ENCODE measurements at places on chromosomes 3 and 15. TPM values are rescaled to one million over a fixed set of nuclear protein-coding genes. Genes with fewer than 3 reads are reported as not detected.

DNA sequence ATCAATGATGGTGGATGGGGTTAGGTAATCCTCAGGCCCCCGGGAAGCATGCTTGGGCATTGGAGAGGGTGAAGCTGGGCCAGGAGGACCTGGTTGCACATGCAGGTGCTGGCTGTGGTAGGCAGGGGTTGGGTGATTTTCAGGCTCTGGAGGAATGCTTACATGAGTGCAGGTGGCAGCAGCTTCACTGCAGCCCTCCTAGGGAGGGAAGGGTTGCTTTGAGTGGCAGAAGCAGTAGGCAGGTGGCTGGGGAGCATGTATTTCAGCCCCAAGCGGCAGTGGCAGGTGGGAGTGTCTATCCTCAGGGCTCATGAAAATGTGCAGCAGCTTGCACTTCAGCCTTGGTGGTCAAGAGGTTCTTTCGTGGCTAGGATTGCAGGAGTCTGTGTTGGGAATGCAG lies 230.0 kb upstream of the CTNNB1 start:
- H3K27ac ChIP-seq = no peak overlapping the region
- peaks cover 34% of the 10 kb centered on the region for H3K4me1 ChIP-seq
- H3K27me3 ChIP-seq = no peaks in the 10 kb centered on the region
- no peak for DNase-seq

- H3K36me3 ChIP-seq = no peaks in the 10 kb centered on the region
- H3K27ac ChIP-seq = no peak overlapping the region
- H3K27me3 ChIP-seq = no peaks in the 10 kb centered on the region
- no peaks in the 10 kb centered on the region for H3K4me1 ChIP-seq
Observed at GRCh38 chr3:136277115-136277514, 27.0 kb downstream of the PCCB start.

DNA sequence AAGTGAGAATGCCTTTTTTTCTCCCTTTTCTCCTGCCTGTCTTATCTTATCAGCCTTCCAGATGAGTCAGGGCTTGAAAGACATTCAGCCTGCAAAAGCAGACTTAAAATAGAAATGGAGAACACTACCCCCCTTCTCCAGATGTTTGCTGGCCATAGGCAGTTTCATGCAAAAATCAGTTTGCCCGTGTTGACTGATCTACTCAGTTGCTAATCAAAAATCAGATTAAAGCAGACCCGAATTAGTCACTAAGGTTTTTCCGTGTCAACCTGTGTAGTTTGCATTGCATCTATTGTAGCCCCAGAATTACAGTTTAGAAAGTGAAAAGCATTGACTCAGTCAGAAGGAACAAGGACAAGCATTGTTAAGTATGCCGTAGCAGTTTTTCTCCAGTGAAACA lies 56.2 kb downstream of the IL5RA start:
- DNase-seq = no peak
- no peak overlapping the region for H3K27ac ChIP-seq
- no peaks in the 10 kb centered on the region for H3K4me1 ChIP-seq
- H3K36me3 ChIP-seq = no peaks in the 10 kb centered on the region
- no peak overlapping the region for H3K4me3 ChIP-seq

GRCh38 chr3:190183121-190183520 lies 62.4 kb upstream of the P3H2 start:
- H3K27ac ChIP-seq = no peak overlapping the region
- no peaks in the 10 kb centered on the region for H3K36me3 ChIP-seq

- H3K4me3 ChIP-seq = no peak overlapping the region
- no peaks in the 10 kb centered on the region for H3K27me3 ChIP-seq
- peak overlapping the region; percentile 78 for H3K27ac ChIP-seq
- no peaks in the 10 kb centered on the region for H3K4me1 ChIP-seq
- H3K36me3 ChIP-seq = no peaks in the 10 kb centered on the region
- no peak for DNase-seq
Observed at GRCh38 chr3:42179110-42179725, 86.8 kb downstream of the CCK start.

DNA sequence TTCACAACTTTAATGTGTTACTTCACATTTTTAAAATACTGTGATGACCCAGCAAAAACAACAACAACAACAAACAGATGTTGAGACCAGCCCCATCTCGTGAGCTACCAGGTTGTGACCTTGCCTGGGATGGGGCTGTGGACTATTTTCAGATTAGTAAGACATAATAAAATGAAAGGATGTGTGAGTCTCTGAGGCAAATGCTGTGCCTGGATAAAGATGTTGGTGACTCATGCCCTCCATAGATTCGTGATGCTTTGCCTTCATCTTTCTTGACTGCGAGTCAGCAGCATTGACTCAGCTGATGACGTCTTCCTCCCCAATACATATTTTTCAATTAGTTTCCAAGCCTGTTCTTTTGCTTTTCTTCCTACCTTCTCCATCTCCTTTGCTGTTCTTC lies 453.0 kb upstream of the CFAP20DC start:
- DNase-seq = no peak
- no peaks in the 10 kb centered on the region for H3K27me3 ChIP-seq
- H3K4me1 ChIP-seq = no peaks in the 10 kb centered on the region
- no peak overlapping the region for H3K27ac ChIP-seq

- no peak for DNase-seq
- H3K27ac ChIP-seq = no peak overlapping the region
- no peak overlapping the region for H3K4me3 ChIP-seq
- H3K27me3 ChIP-seq = no peaks in the 10 kb centered on the region
Observed at GRCh38 chr3:48112813-48113212, 75.4 kb downstream of the CDC25A start.

GRCh38 chr3:157070678-157070999 lies 89.3 kb downstream of the CCNL1 start:
- no peaks in the 10 kb centered on the region for H3K36me3 ChIP-seq
- peak overlapping the region; percentile 57 for H3K27ac ChIP-seq
- H3K4me3 ChIP-seq = no peak overlapping the region
- DNase-seq = no peak
- H3K4me1 ChIP-seq = peaks cover 5% of the 10 kb centered on the region
- H3K27me3 ChIP-seq = no peaks in the 10 kb centered on the region

DNA sequence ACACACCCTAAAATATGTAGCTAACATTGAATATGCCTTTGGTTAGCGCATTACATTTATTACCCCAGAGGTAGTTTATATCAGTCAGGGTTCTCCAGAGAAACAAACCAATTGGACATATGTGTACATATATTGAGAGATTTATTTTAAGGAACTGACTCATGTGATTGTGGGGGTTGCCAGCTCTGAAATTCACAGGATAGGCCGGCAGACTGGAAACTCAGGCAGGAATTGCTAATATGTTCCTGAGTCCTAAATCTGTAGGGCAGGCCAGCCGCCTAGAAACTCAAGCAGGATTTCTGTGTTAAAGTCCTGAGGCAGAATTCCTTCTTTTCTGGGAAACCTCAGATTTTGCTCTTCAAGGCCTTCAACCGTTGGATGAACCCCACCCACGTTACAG lies 189.7 kb downstream of the CDIN1 start:
- no peak overlapping the region for H3K4me3 ChIP-seq

- no peak overlapping the region for H3K4me3 ChIP-seq
- H3K4me1 ChIP-seq = peaks cover 10% of the 10 kb centered on the region
- DNase-seq = no peak
- no peak overlapping the region for H3K27ac ChIP-seq
Observed at GRCh38 chr3:13621381-13622221, 72.7 kb downstream of the FBLN2 start.

DNA sequence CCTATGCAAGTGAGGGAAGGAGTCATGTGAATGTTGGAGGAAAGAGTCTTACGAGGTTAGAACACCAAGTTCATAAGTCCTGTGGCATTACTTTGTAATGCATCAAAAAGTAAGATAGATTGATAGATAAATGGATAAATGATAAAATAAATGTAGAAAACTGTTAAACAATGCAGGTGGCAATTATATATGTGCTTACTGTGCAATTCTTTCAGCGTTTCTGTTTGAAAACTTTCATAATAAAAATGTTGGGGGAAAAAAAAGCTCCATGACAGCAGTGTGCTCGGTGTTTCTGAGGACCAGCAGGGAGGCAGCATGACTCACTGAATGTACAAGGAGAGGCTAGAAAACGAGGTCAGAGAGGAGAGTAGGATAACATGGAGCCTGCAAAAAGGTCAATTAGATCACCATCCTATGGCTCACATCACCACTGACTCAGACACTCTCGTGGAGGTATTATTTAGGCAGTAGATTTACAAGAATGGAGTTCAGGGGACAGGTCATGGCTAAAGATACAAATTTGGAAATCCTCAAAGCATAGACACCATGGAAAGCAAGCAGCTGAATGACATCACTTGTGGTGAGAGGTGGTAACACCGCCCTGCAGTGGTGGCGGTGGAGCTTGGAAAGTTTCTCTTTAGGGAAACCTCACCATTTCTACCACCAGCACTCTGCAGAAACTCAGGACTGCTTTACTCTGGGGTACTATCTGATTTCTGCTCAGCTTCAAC lies 219.8 kb downstream of the CTNNB1 start:
- H3K4me1 ChIP-seq = no peaks in the 10 kb centered on the region
- H3K27ac ChIP-seq = no peak overlapping the region
- no peak overlapping the region for H3K4me3 ChIP-seq
- no peak for DNase-seq
- H3K36me3 ChIP-seq = no peaks in the 10 kb centered on the region
- H3K27me3 ChIP-seq = no peaks in the 10 kb centered on the region

DNA sequence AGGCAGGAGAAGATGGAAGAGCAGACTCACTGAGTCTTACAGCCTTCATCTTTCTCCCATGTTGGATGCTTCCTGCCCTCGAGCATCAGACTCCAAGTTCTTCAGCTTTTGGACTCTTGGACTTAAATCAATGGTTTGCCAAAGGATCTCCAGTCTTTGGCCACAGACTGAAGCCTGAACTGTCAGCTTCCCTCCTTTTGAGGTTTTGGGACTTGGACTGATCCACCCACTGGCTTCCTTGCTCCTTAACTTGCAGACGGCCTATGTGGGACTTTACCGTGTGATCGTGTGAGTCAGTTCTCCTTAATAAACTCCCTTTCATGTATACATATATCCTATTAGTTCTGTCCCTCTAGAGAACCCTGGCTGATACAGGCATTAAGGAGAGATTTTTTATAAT lies 62.4 kb upstream of the TNIK start:
- DNase-seq = no peak
- no peaks in the 10 kb centered on the region for H3K36me3 ChIP-seq
- no peak overlapping the region for H3K27ac ChIP-seq
- no peaks in the 10 kb centered on the region for H3K4me1 ChIP-seq

DNA sequence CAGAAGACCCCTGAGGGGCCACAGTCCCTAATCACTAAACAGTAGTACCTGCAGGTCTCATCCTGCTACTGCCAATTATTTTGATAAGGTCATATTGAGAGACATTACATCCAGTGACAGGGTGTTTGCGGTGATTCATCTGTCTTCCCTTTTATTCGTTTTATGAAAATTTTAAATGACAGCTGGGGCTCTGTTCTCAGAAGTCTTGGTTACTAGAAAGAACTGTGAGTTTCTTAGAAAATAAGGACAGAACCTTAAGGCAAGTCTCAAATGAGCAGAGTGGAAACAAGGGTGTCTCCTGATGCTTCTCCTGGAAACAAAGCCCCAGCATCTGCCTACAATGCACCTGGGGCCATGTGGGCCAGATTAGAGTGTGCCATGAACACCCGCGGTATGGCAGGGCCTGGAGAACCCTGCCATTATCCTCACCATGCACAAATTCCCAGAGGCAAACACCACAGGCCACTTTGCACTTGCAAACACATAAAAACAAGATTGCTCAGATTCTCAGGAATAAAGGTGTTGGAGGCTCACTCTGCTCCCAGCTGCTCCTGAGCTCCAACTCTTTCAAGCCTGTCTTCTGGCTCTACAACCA lies 66.3 kb upstream of the IQSEC1 start:
- H3K27me3 ChIP-seq = no peaks in the 10 kb centered on the region
- H3K4me3 ChIP-seq = no peak overlapping the region
- DNase-seq = no peak
- H3K27ac ChIP-seq = no peak overlapping the region
- H3K36me3 ChIP-seq = no peaks in the 10 kb centered on the region

DNA sequence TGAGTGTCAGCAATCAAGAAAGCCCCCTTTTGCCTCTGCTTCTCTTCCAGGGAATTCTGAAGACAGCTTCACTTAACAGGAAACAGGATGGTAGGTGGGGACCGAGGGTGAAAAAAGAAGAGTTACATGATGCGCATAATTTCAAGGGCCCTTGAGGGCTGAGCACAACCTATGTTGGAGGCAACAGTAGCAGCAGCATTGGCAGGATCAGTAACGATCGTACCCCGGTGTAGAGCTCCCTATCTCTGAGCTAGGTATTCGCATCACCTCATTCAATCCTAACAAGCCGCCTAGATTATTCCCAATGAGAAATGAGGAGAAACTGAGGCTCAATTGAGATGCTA lies 432 bp upstream of the RAD54L2 start:
- peak overlapping the region; percentile 80 for H3K4me3 ChIP-seq
- no peaks in the 10 kb centered on the region for H3K27me3 ChIP-seq
- no peak for DNase-seq
- H3K4me1 ChIP-seq = peaks cover 19% of the 10 kb centered on the region
- H3K27ac ChIP-seq = peak overlapping the region; percentile 61
- no peaks in the 10 kb centered on the region for H3K36me3 ChIP-seq

GRCh38 chr3:177561365-177561764 lies 364.1 kb upstream of the TBL1XR1 start:
- H3K36me3 ChIP-seq = no peaks in the 10 kb centered on the region
- peaks cover 12% of the 10 kb centered on the region for H3K4me1 ChIP-seq
- H3K27me3 ChIP-seq = no peaks in the 10 kb centered on the region
- DNase-seq = no peak

GRCh38 chr3:105108823-105109222 lies 257.9 kb upstream of the ALCAM start:
- H3K27me3 ChIP-seq = no peaks in the 10 kb centered on the region
- H3K27ac ChIP-seq = no peak overlapping the region
- DNase-seq = no peak
- no peaks in the 10 kb centered on the region for H3K4me1 ChIP-seq
- no peaks in the 10 kb centered on the region for H3K36me3 ChIP-seq

GRCh38 chr3:119295816-119296726 lies 1.9 kb downstream of the ARHGAP31 start:
- no peaks in the 10 kb centered on the region for H3K4me1 ChIP-seq
- no peaks in the 10 kb centered on the region for H3K27me3 ChIP-seq
- peak overlapping the region; percentile 85 for H3K4me3 ChIP-seq
- DNase-seq = no peak
- peak overlapping the region; percentile 98 for H3K27ac ChIP-seq

The TMEM207 gene
- not detected for total RNA-seq

The GPR62 gene
- 0.87 TPM for total RNA-seq

The CFAP100 gene
- not detected for total RNA-seq

The IGSF10 gene
- 2.4 TPM for total RNA-seq

The TICRR gene
- not detected for total RNA-seq

The UACA gene
- total RNA-seq = 179 TPM

The WDR93 gene
- not detected for total RNA-seq

The CCR8 gene
- total RNA-seq = not detected

The EPHA3 gene
- 8.7 TPM for total RNA-seq

The GOLGA6B gene
- not detected for total RNA-seq

The EXD1 gene
- not detected for total RNA-seq
